ENCODE measurements at places on chromosomes 1 and 21. TPM values are rescaled to one million over a fixed set of nuclear protein-coding genes. Genes with fewer than 3 reads are reported as not detected.

Gene NPR1
- total RNA-seq: 0.92 TPM

Gene NUP210L
- total RNA-seq: not detected

Gene EXOSC10
- 35.4 TPM for total RNA-seq

Gene ANKRD45
- 0.15 TPM for total RNA-seq

Gene FLG2
- not detected for total RNA-seq

Gene RPTN
- total RNA-seq: not detected

Gene ST6GALNAC5
- total RNA-seq: not detected

Gene CFAP74
- not detected for total RNA-seq

All from A549 treated with CpdA at 1 μM for 4 hours (cell line).